ENCODE measurements at places on chromosomes 11 and 22.

- DNase-seq, result no peak
Measured at GRCh38 chr11:68658097-68658496, 26.2 kb upstream of the GAL start.

DNA sequence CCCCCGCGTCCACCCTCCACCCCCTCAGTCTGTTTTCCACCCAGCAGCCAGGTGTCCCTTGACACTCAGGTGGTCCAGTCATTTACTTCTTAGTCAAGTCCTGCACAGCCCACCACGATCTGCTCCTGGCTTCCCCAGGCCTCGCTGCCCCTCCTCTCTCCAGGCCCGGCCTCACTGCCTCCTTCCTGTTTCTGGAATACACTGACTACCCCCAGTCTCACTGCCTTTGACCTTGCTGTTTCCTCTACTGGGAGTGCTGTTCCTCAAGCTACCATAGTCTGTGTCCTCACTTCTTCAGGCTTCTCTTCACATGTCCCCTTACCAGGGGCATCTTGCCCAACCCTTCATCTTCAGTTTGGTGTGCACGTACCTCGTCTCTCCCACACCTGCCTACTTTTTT lies 7.4 kb downstream of the MCM5 start:
- no peak for DNase-seq

- DNase-seq, result no peak
Measured at GRCh38 chr22:32512267-32512982, 37.8 kb downstream of the FBXO7 start.

GRCh38 chr11:123580557-123581275 lies 73.7 kb downstream of the SCN3B start:
- DNase-seq, result peak; percentile 91

- no peak for DNase-seq
Measured at GRCh38 chr11:56846631-56847576, 98.4 kb upstream of the OR9G4 start.

GRCh38 chr11:119422809-119423508 lies at the start of gene THY1:
THY1 (minus strand) TSS chr11:119423172; CDS start chr11:119420905, 2,267 bp downstream.
- DNase-seq, result no peak

Measured in NCI-H1105 (cell line).